Activated naive CD8-positive, alpha-beta T cell treated with anti-CD3 and anti-CD28 coated beads for 36 hours (primary cell): ENCODE measurements at places on chromosomes 12 and 14.

DNA sequence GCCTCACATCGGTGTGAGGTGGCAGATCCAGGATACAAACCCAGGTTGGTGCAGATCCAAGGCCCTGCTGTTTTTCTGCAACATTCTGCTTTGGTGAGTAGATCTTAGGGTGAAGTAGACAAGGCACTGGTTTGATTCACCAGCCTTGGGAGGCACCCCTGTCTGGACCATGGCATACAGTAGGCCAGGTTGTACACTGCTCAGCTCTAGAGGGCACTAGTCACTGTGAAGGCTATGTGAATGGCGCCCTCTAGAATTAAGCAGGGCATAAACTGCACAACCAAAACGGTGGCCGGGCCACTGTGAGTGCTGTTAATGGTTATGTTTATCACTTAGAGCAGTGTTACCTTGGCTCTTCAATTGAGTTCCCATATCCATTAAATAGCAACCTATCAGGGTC, 280.6 kb upstream of the PWP1 start:
- peak; percentile 17 for DNase-seq

DNA sequence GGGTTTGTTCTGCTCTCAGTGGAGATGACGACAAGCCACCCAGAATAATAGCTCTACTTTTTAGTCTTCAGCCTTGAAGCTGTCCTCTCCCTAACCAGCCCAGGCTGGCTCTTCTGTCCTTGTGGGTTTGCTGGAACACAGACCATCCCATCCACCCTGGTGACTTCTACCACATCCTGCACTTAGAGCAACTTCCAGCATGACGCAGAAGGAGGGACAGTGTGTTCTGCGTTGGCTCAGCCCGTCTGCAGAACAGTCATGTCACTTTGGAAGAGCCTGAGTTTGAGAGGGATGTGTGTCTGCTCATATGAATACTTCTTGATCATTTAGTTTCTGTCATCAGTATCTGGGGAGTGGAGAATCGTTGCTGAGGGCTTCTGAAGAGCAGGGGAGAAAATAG, 198.0 kb downstream of the CACNA1C start:
- DNase-seq, result no peak

DNA sequence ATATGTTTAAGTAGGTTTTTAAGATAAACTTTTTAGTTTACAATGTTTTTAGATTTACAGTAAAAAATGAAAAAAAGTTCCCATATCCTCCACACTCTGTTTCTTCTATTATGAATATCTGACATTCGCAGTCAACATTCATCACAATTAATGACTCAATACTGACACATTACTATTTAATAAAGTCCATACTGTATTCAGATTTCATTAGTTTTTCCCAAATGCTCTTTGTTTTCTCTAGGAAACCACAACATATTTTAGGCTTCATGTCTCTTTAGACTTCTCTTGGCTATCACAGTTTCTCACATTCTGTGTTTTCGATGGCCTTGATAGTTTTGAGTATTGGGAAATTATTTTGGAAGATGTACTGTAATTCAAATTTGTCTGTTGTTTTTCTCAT, 399.8 kb downstream of the SLC6A15 start:
- no peak for DNase-seq

- no peak for DNase-seq
Observed at GRCh38 chr12:76898442-76898841, 19.6 kb upstream of the CSRP2 start.

DNA sequence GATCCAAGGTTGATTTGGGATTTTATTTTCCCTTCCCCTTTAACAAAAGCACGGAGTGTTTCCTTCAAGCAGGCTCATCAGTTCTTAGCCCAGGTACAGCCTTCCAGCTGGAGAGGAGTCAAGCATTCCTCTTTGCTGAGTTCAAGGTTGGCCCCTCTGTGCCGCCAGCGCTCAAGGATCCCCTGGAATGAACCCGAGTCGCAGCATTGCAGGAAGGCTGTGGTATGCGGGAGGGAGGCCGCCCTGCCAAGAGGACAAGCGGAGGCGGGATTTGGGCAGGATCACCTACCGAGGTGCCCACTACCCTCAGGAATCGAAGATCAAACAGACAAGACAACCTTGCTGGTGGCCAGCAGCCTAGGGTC, 53.9 kb upstream of the NCOR2 start:
- DNase-seq, result no peak

- no peak for DNase-seq
Observed at GRCh38 chr12:99847936-99848335, 136.8 kb downstream of the ANKS1B start.

DNA sequence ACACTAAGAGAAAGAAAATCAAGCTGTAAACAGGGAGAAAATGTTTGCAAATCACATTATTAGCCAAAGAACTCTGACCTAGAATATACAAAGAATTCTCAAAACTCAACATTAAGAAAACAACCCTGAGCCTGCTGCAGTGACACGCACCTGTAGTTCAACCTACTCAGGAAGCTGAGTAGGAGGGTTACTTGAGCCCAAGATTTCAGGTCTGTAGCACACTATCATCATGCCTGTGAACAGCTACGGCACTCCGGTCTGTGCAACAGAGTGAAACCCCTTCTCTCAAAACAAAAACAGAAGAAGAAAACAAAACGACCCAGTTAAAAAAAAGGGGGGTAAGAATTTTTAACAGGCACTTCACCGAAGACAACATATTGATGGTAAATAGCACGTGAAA, 20.8 kb downstream of the SAV1 start:
- no peak for DNase-seq

DNA sequence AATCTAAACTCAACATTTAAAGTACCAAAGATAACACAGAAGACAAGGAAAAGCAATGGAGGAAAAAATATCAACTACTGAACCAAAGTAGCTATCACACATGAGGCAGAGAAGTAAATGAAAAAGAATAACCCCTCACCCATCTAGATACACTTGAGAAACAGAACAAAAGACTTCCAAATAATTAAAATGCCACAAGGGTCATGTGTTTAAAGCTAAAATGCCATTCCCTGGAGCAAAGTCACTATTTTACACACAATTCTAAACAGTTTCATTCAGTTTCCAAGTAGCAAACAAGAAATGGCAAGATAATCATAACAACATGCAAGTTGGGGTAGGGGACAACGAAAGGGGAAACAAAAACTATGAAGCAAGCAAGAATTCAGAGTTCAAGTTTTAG, 12.0 kb downstream of the OSBPL8 start:
- DNase-seq, result no peak

GRCh38 chr12:104250366-104251125, 35.0 kb downstream of the TXNRD1 start:
- DNase-seq, result no peak

DNA sequence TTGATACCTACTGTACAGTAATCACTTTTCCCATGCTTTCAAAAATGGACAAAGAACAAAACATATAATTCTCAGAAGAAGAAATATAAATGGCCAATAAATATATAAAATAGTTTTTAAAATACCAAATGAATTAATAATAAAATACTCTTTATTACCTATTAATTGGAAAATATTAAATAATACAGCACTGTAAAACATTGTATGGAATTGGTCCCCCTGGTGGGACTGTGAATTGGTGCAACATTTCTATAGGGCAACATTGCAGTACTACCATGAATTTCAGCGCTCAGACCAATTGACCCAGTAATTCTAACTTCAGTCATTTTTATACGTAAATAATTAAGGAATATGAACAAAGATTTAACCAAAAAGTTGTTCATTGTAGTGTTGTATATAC, 162.6 kb downstream of the PELI2 start:
- DNase-seq, result no peak

- DNase-seq, result no peak
Observed at GRCh38 chr14:50792634-50793068, 38.3 kb downstream of the NIN start.

DNA sequence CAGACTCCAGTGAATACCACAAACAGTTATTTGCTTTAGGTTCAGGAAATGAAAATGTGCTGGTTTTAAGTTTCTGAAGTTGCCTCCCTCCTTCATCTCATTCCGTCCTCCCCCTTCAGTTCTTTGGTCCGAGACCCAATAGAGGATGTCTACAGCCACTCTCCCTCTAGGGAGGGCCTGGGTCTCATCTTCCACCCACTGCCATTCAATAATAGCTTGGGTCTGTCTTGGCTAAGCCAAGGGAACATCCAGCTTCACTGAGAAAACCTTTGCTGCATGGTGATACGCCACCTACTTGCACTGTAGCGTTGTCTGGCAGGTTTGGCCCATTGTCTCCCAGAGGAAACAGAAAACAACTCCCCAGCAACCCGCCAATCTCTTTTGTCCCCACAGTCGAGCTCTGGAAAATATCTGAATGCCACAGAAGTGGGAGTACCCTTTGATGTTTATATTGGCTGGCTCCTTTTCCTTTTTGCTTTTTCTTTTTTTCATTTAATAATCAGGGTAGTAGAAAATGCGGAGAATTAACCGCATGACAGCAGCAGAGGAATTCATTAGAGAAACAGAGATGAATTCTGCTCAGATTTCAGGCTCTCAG, 380.1 kb downstream of the RAD51B start:
- no peak for DNase-seq

DNA sequence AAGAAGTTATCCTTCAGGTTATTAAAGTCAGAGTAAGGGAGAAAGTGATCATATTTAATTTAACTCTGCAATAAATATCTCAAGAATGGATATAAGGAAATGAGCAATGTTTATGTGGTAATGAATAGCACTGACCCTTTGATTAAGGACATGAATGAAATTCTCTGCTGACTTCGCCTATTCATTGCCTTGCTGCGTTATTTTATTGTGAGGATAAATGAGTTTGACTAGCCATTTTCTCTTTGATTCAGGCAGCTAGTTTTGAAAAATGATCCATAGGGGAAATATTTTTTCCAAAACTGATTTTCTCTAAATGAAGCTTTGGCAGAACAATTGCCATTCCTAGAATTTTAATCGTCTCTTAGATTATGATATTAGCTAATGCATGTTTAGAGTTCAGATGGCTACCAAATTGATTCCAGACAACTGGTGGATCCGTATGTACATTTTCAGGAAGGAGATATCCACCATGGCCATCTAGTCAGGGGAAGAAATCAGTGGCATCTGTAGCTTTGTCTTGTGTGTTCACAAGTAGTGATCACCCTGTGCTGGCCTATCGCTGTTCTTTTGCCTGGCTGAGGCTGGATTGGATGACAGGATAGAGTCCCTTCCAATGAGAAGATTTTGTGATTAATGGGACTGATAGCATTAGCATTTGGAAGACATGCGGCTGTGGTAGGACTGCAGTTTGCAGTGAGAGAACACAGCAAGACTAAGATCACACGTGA, 302.3 kb upstream of the RGS6 start:
- DNase-seq, result no peak

DNA sequence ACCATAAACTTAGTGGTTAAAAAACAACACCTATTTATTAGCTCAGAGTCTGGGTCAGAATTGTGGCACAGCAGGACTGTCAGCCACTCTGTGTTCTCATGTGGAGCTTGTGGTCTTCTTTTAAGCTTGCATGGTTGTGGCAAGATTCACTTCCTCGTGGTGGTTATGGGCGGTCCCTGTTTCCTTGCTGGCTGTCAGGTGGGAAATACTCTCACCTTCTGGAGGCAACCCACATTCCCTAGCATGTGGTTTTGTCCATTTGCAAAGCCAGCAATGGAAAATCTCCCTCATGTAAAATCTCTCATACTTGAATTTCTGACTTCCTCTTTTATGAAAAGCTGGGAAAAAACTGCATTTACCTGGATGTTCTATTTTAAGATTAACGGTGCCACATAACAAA, 229.8 kb downstream of the ALX1 start:
- DNase-seq, result no peak

GRCh38 chr12:124653169-124653931, 85.9 kb upstream of the NCOR2 start:
- DNase-seq, result no peak

GRCh38 chr12:63150713-63151622, at the start of gene AVPR1A:
TSS of gene AVPR1A (minus strand) at chr12:63151201. CDS start at chr12:63150836, 365 bp downstream.
- peak; percentile 1 for DNase-seq

DNA sequence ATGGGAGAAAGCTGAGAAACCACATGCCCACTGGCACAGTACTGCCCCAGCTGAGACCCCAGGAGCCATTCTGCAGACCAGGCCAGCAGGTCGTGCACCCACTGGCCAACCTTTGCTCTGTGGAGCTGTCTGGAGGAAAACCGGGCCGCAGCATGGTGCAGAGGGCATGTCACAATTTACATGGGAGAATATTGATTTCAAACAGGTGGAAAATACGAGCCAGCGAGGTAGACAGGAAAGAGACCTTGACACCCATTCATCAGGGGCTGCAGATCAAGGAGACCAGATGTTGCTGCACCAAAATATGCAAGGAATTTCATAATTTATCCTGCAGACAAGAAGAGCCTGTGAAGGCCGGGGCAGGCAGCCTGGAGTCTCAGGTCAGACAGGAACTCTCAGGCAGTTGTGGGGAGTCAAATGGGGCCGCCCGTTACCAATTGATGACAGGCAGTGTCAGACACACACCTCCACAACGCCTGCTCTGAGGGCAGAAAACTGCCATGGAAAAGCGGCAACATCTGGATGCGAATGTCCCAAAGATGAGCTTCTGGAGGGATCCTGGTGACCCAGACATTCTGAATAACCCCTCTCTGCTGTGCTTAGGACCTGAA, 74.6 kb upstream of the BCL11B start:
- no peak for DNase-seq

- DNase-seq, result no peak
Observed at GRCh38 chr14:24096545-24097181, 2.6 kb downstream of the PCK2 start.

GRCh38 chr14:74048281-74048680, 29.1 kb downstream of the BBOF1 start:
- DNase-seq, result no peak

DNA sequence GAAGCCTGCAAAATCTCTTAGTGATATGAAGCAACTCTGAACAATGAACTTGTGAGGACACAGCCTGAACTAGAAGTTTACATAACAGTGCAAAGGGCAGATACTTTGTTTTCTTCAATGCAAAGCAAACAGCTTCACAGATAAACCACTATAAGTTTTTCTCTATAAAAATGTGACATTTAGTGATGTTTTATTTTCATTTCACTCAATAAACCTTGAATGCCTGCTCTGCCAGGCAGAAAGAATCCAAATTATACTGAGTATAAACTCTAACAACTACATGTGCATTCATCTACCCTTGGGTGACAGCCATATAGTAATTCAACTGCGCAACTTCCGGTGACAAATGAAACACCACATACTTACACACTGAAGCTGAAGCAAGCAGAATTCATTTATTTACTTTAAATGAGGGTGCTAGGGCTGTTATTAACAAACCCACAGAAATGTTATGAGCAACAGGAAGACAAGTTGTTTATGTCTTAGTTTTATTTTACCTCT, 10.3 kb downstream of the DCP1B start:
- no peak for DNase-seq
